ENCODE measurements at places on chromosomes 3 and 15.

DNA sequence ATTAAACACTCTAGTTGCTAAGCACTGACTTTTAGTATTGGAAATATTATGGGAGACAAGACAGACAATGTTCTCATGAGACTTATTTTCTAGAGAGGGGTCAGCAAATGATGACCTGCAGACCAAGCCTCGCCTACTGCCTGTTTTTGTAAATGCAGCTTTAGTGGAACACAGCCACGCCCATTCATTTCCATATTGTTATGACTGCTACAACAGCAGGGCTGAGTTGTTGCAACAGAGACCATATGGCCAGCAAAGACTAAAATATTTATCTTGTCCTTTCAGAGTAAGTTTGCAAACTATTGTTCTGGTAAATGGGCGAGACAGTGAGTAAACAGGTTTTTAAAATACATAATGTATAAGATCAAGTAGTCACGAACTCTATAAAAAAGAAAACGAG is 570.2 kb downstream of the NTRK3 start:
- DNase-seq: no peak

- DNase-seq: no peak
Measured at GRCh38 chr15:52745326-52746161, 44.6 kb downstream of the ONECUT1 start.

- DNase-seq: no peak
Measured at GRCh38 chr3:37918627-37919026, 56.9 kb downstream of the CTDSPL start.

DNA sequence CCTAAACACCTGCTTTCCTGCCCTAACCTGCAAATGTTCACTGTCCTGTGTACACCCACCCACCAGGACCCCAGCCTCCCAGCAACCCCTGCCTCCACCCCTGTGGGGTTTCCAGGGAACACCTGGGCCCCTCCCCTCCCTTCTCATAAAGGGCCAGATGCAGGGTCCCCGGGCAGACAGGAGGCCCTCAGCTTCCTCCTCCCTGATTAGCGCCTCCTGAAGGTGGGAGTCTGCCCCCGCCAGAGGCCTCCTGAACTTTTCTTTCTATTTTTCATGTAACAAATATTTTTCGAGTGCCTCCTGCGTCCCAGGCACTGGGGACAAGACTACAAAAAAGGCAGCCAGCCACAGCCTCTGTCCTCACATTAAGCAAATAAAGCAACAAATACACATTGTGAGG is 135.4 kb upstream of the LINGO1 start:
- no peak for DNase-seq

DNA sequence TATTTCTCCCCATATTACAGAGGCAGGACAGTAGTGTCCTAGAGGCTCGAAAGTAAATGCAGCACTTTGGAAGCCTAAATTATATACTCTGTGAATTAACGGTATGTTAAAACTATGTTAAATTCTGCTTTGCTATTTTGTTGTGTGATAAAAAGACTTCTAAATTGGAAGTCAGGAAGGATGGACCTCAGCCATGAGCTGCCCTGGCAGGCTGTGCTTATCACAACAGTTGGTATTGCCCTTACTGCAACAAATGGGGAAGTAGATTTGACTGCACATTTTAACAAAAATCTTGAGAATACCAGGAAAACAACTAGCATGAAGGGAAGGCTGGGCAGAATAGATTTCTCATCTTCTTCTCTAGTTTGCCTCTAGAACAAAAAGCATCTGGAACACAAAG is 706.6 kb downstream of the SI start:
- DNase-seq: no peak

- DNase-seq: no peak
Measured at GRCh38 chr3:52537726-52538421, 1.5 kb downstream of the UQCC5 start.

DNA sequence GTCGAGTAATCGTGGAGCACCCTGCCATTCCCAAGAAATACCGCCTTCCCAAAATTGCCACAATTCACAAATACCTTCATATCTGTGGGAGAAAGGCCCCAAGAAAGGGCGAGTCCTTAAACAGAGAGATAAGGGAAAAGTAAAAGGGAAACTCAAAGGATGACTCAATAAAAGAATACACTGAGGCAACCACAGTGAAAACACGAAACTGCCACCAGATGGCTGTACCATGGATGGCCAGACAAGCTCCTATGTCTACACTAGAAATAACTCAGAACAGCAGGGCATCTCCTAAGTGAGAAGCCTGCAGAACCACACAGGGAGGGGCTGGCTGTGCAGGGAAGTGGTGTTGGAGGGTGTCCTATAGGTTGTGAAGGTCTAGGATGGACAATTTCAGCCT is 25.0 kb downstream of the SRGAP3 start:
- DNase-seq: peak; percentile 34

- peak; percentile 0 for DNase-seq
Measured at GRCh38 chr3:77296527-77296926, 256.6 kb downstream of the ROBO2 start.

- DNase-seq: no peak
Measured at GRCh38 chr15:79678032-79678701, 218.6 kb downstream of the MTHFS start.
